ENCODE measurements at places on chromosomes 1 and 21. TPM values are rescaled to one million over a fixed set of nuclear protein-coding genes. Genes with fewer than 3 reads are reported as not detected.

The SLC16A4 gene
- 0.38 TPM for total RNA-seq

The GSTM3 gene
- total RNA-seq = not detected

The DEPDC1 gene
- total RNA-seq = 49.6 TPM

The BMP8B gene
- 0.34 TPM for total RNA-seq

The NBPF6 gene
- not detected for total RNA-seq

The C1orf21 gene
- total RNA-seq = not detected

All from OCI-LY7 (cell line).